ENCODE measurements at places on chromosomes 1 and 21. TPM values are rescaled to one million over a fixed set of nuclear protein-coding genes. Genes with fewer than 3 reads are reported as not detected.

The LCE2B gene
- not detected for total RNA-seq

GRCh38 chr21:34948157-34948556 lies 100.9 kb downstream of the RUNX1 start:
- H3K4me3 ChIP-seq: no peak overlapping the region
- H3K27me3 ChIP-seq: no peaks in the 10 kb centered on the region
- H3K36me3 ChIP-seq: no peaks in the 10 kb centered on the region

The VTCN1 gene
- total RNA-seq: 0.33 TPM

- no peaks in the 10 kb centered on the region for H3K27me3 ChIP-seq
- H3K4me1 ChIP-seq: peaks cover 15% of the 10 kb centered on the region
- no peak overlapping the region for H3K27ac ChIP-seq
Observed at GRCh38 chr21:45405271-45405818, 380 bp downstream of the COL18A1 start.

The IFNLR1 gene
- 9.6 TPM for total RNA-seq

DNA sequence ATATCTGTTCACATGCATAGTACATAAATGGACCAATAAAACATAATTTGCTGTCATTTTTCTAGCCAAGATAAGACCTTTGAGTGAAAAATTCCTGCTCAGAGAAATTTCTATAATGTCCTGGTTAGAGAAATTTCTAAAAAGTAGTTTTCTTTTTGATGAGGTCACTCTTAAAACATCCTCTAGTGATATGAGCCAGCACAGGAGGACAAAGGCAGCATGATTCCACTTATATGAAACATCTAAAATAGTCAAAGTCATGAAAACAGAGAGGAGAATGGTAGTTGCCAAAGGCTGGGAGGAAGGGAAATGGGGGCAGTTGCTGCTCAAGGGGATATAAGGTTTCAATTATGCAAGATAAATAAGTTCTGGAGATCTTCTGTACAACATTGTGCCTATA lies 239.4 kb downstream of the BACH1 start:
- H3K36me3 ChIP-seq: no peaks in the 10 kb centered on the region
- H3K27me3 ChIP-seq: no peaks in the 10 kb centered on the region
- no peak for DNase-seq
- no peak overlapping the region for H3K4me3 ChIP-seq
- H3K4me1 ChIP-seq: no peaks in the 10 kb centered on the region

DNA sequence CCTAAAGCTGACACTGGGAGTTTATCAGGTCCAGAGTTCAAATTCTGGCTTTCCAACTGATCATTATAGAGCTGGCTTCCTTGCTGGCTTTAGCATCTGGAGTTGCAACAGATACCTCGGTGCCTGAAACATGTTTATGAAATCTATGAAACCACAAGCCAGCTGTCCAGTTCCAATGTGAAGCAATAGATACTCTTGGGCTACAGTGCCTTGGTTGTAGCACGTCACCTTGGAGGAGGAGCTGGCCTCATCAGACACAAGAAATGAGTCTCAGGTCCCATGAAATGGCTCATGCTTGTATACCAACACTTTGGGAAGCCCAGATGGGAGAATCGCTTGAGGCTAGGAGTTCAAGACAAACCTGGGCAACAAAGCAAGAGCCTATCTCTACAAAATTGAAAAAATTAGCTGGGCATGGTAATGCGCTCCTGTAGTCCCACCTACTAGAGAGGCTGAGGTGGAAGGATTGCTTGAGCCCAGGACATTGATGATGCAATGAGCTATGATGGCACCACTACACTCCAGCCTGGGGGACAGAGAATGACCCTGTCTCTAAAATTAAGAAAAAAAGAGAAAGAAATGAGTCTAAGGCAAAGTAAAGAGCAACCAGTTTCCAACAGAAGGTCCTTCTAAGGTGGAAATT lies 132.5 kb upstream of the ZNF648 start:
- no peak overlapping the region for H3K4me3 ChIP-seq
- H3K4me1 ChIP-seq: no peaks in the 10 kb centered on the region
- no peaks in the 10 kb centered on the region for H3K36me3 ChIP-seq
- H3K27me3 ChIP-seq: no peaks in the 10 kb centered on the region

DNA sequence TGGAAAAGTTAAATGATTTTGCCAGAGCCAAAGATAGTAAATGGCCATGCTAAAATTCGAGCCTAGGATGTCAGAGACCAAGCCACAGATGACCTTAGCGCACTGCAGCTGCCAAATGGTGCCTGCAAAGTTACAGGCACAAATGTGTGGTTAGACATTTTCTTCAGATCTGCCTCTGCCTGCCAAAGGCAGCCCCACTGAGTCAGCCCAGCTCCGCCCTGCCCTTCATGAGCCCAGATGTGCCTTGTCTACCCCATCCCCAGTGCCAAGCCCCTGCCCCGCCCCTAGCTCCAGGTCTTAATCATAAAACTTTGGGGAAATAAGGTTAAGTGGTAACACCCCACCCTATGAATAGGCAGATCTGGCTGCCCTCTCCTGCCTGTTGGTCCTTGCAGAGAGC lies 105.9 kb downstream of the DTL start:
- DNase-seq: no peak
- H3K27me3 ChIP-seq: no peaks in the 10 kb centered on the region
- H3K4me3 ChIP-seq: no peak overlapping the region
- H3K27ac ChIP-seq: no peak overlapping the region
- no peaks in the 10 kb centered on the region for H3K4me1 ChIP-seq
- H3K36me3 ChIP-seq: peaks cover 2% of the 10 kb centered on the region

DNA sequence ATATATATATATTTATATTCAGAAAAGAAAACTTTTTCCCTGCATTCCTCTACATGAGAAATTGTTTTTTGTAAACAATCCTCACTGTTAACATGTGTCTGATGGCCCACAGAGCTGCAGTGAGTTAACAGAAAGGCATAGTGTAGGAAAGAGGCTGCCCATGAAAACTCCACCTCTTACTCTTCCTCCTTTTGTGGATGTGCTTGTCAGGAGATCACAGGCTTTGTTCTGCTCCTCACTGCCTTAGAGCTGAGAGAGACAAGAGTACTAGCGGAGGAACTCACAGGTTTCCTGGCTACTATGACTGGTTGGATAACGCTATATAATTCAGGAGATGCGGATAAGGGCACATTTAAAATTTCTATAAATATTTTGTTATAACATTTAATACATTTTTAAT lies 200.6 kb downstream of the BRINP3 start:
- no peaks in the 10 kb centered on the region for H3K36me3 ChIP-seq
- no peak for DNase-seq
- H3K4me1 ChIP-seq: no peaks in the 10 kb centered on the region
- H3K27ac ChIP-seq: no peak overlapping the region
- H3K4me3 ChIP-seq: no peak overlapping the region

DNA sequence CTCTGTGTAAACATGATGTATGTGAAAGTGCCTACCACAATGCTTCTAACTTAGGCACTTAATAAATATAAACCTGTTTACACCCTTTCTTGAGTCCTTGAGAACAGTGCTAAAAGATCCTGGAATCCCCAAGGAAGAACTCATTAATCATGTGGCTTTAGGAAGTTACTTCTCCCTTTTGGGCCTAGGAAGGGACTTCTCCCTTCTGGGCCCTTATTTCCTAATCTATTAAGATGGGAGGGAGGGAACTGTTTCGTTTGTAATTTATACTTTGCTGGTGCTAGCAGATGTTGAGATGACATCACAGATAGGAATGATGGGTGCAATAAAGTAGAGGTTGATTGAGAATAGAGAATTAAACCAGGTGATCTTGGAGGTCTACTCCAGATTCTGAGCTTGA lies 1.2 kb downstream of the BTF3L4 start:
- no peak for DNase-seq
- H3K4me3 ChIP-seq: peak overlapping the region; percentile 100
- peaks cover 18% of the 10 kb centered on the region for H3K36me3 ChIP-seq
- H3K27me3 ChIP-seq: no peaks in the 10 kb centered on the region
- H3K27ac ChIP-seq: peak overlapping the region; percentile 19

GRCh38 chr1:38693031-38693430 lies 166.5 kb downstream of the RRAGC start:
- no peak for DNase-seq
- no peak overlapping the region for H3K4me3 ChIP-seq
- no peaks in the 10 kb centered on the region for H3K4me1 ChIP-seq
- no peaks in the 10 kb centered on the region for H3K27me3 ChIP-seq
- no peaks in the 10 kb centered on the region for H3K36me3 ChIP-seq
- no peak overlapping the region for H3K27ac ChIP-seq

DNA sequence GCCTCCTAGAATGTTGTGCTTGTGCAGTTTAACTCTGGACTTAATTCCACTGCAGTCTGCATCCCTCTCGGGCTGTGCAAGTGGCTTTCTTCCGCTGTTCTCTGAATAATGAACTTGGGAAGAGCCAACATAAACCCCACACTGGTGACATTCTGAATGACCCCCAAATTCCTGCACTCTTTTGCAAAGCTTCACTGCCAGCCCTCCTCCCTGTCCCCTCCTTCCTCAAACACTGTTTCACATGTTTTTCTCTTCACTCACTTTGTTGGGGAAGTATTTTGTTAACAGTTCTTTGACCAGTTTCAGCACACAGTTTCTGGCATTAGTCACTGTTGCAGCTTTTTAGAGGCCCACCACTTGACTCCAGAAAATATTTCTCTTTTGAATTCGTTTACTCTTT lies 39.7 kb downstream of the GNG12 start:
- no peaks in the 10 kb centered on the region for H3K36me3 ChIP-seq
- H3K4me3 ChIP-seq: no peak overlapping the region
- no peak overlapping the region for H3K27ac ChIP-seq
- 0 out of 2 replicates have a peak, but pooled peaks cover 5% of the 10 kb centered on the region for H3K4me1 ChIP-seq
- no peaks in the 10 kb centered on the region for H3K27me3 ChIP-seq

- no peak for DNase-seq
- no peaks in the 10 kb centered on the region for H3K27me3 ChIP-seq
- H3K36me3 ChIP-seq: no peaks in the 10 kb centered on the region
- H3K4me3 ChIP-seq: no peak overlapping the region
- H3K4me1 ChIP-seq: no peaks in the 10 kb centered on the region
Observed at GRCh38 chr1:245869847-245870246, 637.2 kb downstream of the SMYD3 start.

The EPHA8 gene
- total RNA-seq: 3.6 TPM

The CITED4 gene
- total RNA-seq: 9.5 TPM

DNA sequence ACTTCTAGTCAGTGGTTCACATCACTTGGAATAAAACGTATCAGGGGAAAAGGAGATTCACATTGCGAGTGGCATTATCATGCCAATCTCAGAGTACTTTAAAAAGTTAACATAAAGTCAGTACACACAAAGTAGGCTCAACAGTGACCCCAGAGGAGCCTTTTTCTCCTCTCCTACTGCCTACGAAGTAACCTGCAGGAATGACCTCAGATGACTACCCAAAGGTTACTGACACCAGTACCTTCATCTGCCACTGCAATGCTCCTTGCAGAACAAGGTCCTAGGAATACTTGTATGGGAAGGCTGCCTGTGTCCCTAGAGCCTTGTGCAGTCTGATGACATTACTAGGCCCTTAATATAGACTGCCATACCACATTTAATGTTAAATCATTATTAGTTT lies 389.8 kb upstream of the LYPLAL1 start:
- H3K36me3 ChIP-seq: no peaks in the 10 kb centered on the region
- H3K27ac ChIP-seq: no peak overlapping the region
- DNase-seq: no peak
- H3K4me1 ChIP-seq: no peaks in the 10 kb centered on the region
- no peak overlapping the region for H3K4me3 ChIP-seq
- H3K27me3 ChIP-seq: no peaks in the 10 kb centered on the region

GRCh38 chr1:18597160-18598042 lies 33.2 kb upstream of the PAX7 start:
- no peaks in the 10 kb centered on the region for H3K4me1 ChIP-seq
- no peaks in the 10 kb centered on the region for H3K36me3 ChIP-seq
- peaks cover 2% of the 10 kb centered on the region for H3K27me3 ChIP-seq
- DNase-seq: peak; percentile 83
- no peak overlapping the region for H3K4me3 ChIP-seq

The RCC2 gene
- 473 TPM for total RNA-seq

GRCh38 chr1:85555867-85556573 lies 24.5 kb upstream of the CCN1 start:
- H3K27ac ChIP-seq: no peak overlapping the region
- no peaks in the 10 kb centered on the region for H3K4me1 ChIP-seq
- DNase-seq: no peak
- H3K4me3 ChIP-seq: no peak overlapping the region
- no peaks in the 10 kb centered on the region for H3K36me3 ChIP-seq

DNA sequence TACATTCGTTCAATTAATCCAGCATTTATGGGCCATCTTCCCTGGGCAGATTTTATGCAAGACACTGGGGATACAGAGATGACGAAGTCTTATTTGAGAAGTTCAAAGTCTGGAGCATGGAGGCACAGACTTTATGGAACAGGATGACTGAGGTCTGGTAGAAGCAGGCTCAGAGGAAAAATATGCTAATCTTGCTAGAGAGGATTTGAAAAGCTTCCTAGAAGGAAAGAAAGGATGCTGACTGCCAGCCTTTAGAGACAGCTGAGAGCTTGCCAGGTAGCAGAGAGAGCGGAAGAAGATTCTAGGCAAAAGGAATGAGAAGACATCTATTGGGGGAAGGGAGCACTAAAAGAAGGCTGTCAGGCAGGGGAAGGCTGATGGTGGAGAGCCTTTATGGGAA lies 75.5 kb upstream of the ATP5PO start:
- no peaks in the 10 kb centered on the region for H3K4me1 ChIP-seq
- DNase-seq: no peak
- no peaks in the 10 kb centered on the region for H3K27me3 ChIP-seq
- H3K4me3 ChIP-seq: no peak overlapping the region
- H3K36me3 ChIP-seq: no peaks in the 10 kb centered on the region

The TNFRSF8 gene
- 3.2 TPM for total RNA-seq

The LCE3D gene
- not detected for total RNA-seq

- DNase-seq: no peak
- no peak overlapping the region for H3K4me3 ChIP-seq
- H3K27me3 ChIP-seq: no peaks in the 10 kb centered on the region
- no peaks in the 10 kb centered on the region for H3K4me1 ChIP-seq
- H3K36me3 ChIP-seq: no peaks in the 10 kb centered on the region
Observed at GRCh38 chr21:31798842-31799704, 67.2 kb upstream of the SCAF4 start.

DNA sequence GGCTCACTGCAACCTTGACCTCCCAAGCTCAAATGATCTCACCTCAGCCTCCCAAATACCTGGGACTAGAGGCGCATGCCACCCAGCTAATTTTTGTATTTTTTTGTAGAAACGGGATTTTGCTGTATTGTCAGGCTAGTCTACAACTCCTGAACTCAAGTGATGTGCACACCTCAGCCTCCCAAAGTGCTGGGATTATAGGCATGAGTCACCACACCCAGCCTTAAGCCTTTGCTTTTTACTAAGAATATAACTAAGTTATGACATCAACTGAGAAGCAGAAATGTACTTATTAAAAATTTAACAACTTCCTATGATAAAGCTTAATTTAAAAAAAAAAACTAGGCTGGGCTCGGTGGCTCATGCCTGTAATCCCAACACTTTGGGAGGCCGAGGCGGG lies 8.9 kb upstream of the LSS start:
- no peak for DNase-seq
- no peak overlapping the region for H3K27ac ChIP-seq
- H3K4me3 ChIP-seq: no peak overlapping the region
- no peaks in the 10 kb centered on the region for H3K4me1 ChIP-seq
- peaks cover 61% of the 10 kb centered on the region for H3K36me3 ChIP-seq

GRCh38 chr1:109988349-109988914 lies 3.9 kb downstream of the AHCYL1 start:
- no peaks in the 10 kb centered on the region for H3K27me3 ChIP-seq
- no peak overlapping the region for H3K4me3 ChIP-seq
- peaks cover 3% of the 10 kb centered on the region for H3K36me3 ChIP-seq
- no peak for DNase-seq

The RGS8 gene
- total RNA-seq: 0.07 TPM
